Stimulated activated naive CD8-positive, alpha-beta T cell treated with anti-CD3 and anti-CD28 coated beads, Interleukin-15, amount 100 ng/mL, for 72 hours (primary cell): ENCODE measurements at places on chromosomes 16 and 17.

DNA sequence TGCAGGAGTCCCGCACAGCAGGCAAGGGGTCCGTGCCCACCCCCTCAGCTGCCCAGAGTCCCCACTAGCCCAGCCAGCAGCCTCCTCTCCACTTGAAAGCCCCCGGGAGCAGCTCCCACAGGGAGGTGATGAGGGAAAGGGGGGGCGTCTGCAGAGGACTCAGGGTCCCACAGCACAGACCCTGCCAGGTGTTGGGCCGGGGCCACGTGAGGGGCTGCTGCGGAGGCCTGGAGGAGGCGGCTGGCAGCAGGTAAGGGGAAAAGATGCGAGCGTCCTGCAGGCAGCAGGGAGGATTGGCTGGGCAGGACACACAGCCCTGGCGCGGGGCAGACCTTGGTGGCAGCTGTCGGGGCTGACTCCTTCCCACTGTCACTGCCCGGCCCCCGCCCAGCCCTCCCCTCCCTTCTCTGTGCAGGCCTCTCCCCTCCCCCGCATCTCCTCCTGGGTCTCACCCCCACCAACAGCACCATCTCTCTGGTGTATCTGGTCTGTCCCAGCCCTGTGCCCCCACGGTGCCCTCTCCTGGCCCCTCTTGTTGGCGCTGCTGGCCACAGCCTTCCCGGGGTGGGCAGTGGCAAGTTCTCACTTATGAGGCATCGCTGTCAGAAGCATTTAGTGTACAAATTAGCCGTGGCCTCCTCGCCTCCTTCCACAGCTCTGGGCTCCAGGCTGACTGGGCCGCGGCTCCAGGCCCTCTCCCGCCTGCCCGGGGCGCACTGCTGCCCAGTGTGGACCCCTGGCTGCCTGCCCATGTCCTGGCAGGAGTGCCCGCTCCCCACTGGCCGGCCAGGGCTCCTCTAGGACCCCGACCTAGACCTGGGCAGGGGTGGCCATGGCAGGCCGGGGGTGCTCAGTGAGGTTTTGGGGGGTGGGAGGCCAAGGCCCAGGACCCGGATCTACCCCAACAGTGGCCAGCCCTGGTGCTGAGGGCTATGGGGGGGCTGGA, 4.4 kb upstream of the PRR35 start:
- no peak for DNase-seq

DNA sequence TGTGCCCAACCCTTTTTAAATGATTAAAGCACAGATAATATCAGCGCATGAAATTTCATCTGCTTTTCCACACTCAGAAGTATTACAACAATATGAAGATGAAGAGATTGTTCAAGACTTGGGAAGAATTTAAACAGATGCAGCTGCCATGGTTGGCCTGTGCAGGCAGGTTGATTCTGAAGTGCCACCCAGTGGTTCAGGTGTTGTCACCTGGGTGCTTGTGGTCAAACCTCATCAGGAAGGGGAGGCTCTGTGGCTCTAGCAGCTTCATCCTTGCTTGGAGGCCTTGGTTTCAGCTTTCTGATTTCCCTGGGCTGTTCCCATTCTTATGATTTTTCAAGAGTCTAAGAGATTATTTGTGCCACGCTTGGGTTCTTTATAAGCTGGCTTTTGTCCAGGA, 22.2 kb upstream of the CLEC18C start:
- DNase-seq = no peak

DNA sequence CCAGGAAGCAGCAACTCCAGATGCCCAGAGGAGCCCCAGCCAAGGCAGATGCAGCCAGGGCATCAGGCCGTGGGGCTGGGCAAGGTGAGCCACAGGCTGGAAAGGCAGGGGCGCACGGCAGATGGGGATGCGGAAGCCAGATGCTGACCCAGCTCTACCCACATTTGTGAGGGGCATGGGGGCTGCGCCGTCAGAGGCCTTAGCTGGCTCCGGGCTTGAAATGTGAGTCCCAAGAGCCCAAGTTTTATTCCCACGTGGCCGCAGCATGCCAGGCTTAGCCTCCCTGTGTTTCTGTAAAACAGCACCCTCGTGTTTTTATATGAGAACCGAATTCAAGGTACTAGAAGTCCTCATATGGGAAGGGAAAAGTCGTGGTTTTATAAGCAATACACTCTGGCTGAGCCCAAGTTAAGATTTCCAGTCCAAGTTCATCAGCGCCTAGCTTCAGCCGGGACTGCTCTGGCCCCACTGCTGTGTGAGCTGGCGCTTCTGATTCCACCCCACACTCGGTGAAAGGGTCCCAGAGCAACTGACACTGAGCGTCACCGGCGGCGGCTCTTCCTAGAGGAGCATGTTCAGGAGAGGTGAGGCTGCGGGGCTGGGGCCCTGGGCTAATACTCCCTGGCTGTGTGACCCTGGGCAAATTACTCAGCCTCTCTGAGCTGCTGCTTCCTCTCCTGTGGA, 6.7 kb upstream of the C16orf95 start:
- no peak for DNase-seq

GRCh38 chr16:53915452-53916160, 211.7 kb downstream of the FTO start:
- no peak for DNase-seq

- peak; percentile 68 for DNase-seq
Measured at GRCh38 chr17:4900231-4901107, 1.1 kb downstream of the C17orf107 start.

DNA sequence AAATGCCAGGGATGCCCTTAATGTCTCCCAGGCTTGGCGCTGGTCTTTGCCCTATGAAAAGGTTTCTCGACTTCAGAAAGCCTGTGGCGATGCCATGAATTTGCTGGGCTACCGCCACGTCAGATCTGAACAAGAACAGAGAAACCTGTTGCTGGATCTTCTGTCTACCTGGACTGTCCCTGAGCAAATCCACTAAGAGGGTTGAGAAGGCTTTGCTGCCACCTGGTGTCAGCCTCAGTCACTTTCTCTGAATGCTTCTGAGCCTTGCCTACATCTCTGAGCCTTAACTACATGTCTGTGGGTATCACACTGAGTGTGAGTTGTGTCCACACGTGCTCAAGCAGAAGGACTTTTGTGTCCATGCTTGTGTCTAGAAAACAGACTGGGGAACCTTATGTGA, 11.4 kb downstream of the CHST4 start:
- peak; percentile 31 for DNase-seq
